Right renal cortex interstitium (tissue), 3 donors: ENCODE measurements at places on chromosomes 7 and 10. TPM values are rescaled to one million over a fixed set of nuclear protein-coding genes. Genes with fewer than 3 reads are reported as not detected.

TFR2 gene
- polyA plus RNA-seq = 0.79 TPM

INA gene
- polyA plus RNA-seq = 0.72 TPM

OTUD1 gene
- 24.3 TPM for polyA plus RNA-seq

MYO1G gene
- polyA plus RNA-seq = 0.51 TPM

USP6NL gene
- polyA plus RNA-seq = 29.3 TPM

NEUROD6 gene
- 0.06 TPM for polyA plus RNA-seq

DNA sequence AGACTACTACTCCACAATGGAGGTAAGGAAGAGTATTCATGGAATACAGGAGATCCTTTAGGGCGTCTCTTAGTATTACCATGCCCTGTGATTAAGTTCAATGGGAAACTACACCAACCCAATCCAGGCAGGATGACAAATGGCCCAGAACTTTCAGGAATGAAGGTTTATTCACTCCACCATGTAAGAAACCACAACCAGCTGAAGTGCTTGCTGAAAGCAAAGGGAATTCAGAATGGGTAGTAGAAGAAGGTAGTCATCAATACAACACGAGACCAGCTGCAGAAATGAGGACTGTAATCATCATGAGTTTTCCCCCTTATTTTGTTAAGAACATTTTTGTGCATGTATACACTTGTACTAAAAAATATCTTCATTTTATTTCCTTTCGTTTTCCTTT is 76.6 kb downstream of the GPR37 start:
- no peak for DNase-seq

GRCh38 chr7:30694218-30694745 is 12.0 kb upstream of the CRHR2 start:
- no peak for DNase-seq

- DNase-seq = no peak
These were observed 57.3 kb downstream of the PALS2 start for GRCh38 chr7:24630596-24630995.

GRCh38 chr10:85702768-85703167 is 663.8 kb downstream of the GRID1 start:
- DNase-seq = no peak

DNA sequence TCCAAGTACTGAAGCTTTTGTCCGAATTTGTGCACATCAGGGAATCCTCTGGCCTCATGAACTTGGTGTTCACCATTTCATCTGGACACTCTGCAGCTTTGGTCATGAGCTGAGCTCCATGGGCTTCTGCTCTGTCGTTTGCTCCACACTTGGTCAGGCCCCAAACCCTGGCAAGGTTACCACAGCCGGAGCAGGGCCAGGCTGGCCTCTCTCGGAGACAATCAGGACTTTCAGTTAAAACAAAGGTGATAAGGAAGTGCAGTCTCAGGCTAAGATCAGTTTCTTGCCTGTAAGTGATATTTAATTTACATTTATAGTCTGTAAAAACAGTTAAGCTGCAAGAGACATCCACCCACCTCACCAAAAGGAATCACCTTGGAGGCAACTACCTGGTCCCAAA is 558.9 kb downstream of the PARD3 start:
- no peak for DNase-seq

DNA sequence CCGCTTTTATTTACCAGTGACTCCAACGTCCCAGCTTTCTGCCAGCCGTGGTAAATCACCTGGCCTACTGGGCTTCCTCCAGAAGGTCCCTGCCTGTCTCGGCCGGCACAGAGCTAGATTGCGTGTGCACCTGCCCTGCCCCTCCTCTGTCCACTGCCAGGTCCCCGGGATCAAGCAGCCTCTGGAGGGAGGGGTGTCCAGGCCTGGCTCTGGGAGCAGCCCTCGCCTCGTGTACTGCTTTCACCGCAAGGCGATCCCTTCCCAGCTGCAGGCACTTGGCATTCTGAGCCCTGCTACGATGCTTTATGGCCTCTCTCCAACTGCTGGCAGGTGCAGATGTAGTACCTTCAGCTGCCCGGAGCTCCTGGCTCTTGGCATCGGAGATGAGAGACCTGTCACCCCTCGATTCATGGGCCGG is 7.4 kb downstream of the SLC29A3 start:
- no peak for DNase-seq

DNA sequence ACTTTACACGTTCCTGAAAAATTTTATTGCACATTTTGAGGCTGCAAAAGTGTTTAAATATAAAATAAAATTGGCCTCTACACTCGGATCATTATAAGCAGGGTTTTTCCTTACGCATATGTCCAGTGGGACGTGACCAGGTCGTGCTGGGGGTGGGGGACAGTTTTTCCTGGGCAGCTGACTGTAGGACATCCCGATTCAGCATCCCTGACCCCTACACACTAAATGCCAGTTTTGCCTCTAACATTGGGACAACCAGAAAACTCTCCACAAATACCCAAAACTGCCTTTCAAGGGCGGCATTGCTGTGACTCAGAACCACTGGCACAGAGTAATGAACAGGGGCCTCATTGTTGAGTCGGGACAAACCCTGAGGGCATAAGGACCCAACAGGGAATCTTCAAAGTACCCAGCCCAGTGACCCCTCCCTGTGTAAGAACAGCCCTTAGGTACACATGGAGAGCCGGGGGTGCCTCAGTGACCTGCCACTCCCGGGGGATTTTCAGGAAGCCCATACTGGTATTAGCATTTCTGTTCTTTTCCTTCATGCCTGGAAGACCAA is 170.6 kb downstream of the ARHGAP21 start:
- DNase-seq = no peak

DNA sequence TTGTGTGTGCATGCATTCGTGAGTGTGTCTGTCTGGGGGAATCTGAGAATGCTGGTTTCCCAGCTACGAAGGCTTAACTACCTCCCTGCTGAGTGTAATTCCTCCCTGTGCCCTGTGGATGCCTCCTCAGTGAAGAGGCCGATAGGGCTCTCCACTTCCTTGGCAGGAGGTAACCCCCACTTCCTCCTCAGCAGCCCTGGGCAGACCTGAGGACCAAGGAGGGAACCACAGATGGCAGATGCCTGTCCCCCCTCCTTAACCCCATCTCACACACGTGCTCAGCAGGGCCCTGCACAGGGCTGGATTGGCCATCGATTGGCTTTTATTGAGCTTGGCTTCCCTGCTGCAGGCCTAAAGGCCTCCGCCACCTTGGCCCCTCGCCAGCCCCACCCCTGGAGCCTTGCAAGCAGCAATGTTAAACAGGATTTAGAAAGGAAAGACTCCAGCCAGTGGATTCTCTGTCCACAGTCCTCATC is 45.6 kb upstream of the LRRC4 start:
- no peak for DNase-seq

- DNase-seq = no peak
These were observed 50.2 kb upstream of the LYZL1 start for GRCh38 chr10:29238523-29239135.

DNA sequence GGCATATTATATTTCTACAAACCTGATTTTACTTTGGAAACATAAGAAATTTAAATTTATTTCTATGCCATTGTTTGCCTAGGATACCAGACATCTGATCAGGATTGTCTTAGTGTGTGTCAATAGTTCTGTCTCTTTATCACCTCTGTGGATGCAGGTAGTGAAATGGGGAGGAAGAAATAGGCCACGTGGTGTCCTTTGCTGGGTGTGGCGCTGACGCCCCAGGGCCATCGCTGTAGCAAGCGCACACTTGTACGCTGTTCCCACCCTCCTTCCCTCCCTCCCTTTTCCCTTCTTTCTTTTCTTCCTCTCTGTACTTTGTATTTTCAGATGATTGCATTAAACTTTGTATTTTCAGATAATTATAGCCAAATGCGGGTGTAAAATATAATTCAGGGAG is 5.0 kb downstream of the DOCK1 start:
- DNase-seq = no peak

- peak; percentile 24 for DNase-seq
These were observed 1.2 kb upstream of the TMEM243 start for GRCh38 chr7:87220734-87221215.

GRCh38 chr10:77554996-77555397 is 82.6 kb downstream of the KCNMA1 start:
- no peak for DNase-seq

DNA sequence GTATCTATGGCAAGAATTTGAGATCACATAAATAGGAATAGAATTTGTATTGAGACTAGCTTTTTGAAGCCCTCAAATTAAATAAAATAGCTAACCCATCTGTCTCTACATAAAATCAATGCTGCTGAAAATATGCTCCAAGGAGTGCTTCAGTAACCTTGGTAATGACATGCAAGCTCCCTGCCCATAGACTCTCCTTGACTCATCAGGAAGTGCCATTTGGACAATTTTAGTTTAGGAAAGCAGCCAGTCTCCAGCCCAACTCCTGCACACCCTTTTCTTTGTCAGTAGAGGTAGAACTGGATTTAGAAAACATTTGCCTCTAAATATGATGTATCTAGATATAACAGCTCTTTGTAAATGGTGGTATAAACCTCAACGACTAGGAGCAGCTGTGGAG is 69.9 kb upstream of the PTPRZ1 start:
- no peak for DNase-seq

- DNase-seq = no peak
These were observed 119.2 kb downstream of the MBL2 start for GRCh38 chr10:52653263-52653909.

DNA sequence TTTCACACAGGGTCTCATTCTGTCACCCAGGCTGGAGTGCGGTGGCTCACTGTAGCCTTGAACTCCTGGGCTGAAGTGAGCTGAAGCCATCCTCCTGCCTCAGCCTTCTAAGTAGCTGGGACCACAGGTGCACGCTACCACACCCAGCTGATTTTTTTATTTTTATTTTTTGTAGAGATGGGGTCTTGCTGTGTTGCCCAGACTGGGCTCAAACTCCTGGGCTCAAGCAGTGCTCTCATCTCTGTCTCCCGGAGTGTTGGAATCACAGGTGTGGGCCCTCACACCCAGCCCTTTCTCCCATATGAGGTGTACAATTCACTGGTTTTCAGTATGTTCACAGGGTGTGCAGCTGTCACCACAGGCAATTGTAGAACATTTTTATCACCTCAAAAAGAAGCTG is 5.2 kb downstream of the INPP5A start:
- no peak for DNase-seq

DNA sequence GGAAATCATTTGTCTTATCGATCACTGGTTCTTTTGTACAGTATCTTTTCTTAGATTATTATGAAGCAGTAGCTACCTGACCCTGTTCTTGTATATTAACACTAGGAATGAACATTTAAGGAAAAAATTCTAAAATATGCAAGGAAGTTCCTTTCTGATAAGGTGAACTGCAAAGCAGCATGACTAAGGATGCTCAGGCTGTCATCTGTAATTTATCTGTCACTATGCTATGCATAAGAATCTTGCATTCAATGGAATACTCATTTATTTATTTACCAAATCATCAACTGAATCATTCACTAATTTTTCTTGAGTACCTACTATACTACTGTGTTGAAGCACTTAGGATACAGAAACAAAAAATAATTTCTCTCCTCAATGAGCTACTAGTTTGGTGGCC is 5.8 kb downstream of the GSDME start:
- no peak for DNase-seq
